ENCODE measurements at places on chromosomes 7 and 10.

- no peak for DNase-seq
These were observed 553.4 kb upstream of the POM121L12 start for GRCh38 chr7:52482076-52482475.

- no peak for DNase-seq
These were observed 176.8 kb upstream of the RHOBTB1 start for GRCh38 chr10:61120805-61121204.

- no peak for DNase-seq
These were observed 9.4 kb downstream of the PRSS58 start for GRCh38 chr7:142248166-142249160.

GRCh38 chr10:782751-783648 lies 93.5 kb upstream of the DIP2C start:
- DNase-seq = no peak

GRCh38 chr7:155282671-155283070 lies 15.0 kb upstream of the INSIG1 start:
- no peak for DNase-seq

DNA sequence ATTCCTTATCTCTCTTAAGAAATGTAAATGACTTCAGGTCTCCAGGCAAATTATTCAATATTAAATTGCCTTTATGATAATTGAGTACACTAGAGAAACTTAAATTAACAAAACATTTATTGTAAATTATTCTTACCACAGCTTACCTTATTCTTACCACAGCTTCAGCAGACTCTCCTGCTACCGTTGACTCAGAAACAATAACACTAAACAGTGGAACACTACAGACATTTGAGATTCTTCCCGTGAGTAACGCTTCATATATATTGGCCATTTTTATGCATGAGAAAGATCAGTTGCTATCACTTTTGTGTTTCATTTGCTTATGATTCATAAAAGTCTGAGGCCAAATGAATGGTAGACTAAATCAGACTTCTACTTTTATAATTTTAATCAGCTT lies 28.7 kb downstream of the TMEM243 start:
- no peak for DNase-seq

GRCh38 chr10:91462423-91462822 lies 52.3 kb downstream of the HECTD2 start:
- no peak for DNase-seq

DNA sequence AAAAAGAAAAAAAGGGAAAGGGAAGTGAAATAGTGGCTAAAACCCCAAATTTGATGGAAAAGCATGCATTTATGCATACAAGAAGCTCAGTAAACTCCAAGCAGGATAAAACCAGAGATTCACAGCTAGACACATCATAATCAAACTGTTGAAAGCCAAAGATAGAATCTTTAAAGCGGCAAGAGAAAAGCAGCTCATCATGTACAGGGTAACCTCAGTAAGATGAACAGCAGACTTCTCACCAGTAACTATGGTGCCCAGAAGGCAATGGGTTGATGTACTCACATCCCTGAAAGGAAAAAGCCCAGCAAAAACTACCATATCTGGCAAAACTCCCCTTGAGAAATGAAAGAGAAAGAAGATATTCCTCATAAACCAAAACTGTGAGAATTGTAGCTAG lies 60.4 kb downstream of the TPST1 start:
- peak; percentile 71 for DNase-seq

GRCh38 chr7:129110258-129110981 lies 34.1 kb upstream of the TSPAN33 start:
- no peak for DNase-seq

DNA sequence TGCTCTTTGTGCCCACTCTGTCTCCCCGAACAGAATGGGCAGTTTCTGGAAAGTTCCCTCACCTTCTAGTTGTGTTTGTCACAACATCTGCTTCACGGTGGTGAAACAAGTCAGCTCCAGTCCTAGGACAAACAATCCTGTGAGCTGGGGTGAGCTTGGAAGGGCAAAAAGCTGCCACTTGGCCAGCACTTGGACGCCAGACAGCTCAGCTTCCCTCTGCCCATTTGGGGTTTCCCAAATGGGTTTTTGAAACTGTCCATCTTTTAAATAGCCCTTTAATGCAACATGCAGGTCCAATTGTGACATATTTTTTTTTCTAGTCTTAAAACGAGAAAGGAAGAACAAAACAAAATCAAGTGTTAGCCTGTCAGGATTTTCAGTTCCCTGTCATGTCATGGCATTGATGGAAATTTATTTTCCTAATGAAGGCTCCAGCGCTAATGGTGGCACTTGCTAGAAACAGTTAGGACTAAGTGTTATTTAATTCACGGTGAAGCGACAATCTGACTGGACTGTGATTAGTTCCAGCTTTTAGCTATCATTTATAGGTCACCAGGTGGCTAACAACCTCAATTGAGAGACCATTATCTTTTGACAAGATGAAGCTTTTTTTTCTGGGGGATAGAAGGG lies 181.7 kb downstream of the MYOF start:
- no peak for DNase-seq

GRCh38 chr10:18473424-18474117 lies 177.8 kb downstream of the NSUN6 start:
- no peak for DNase-seq

- peak; percentile 55 for DNase-seq
These were observed 729 bp downstream of the DNAJB6 start for GRCh38 chr7:157337316-157338149.

DNA sequence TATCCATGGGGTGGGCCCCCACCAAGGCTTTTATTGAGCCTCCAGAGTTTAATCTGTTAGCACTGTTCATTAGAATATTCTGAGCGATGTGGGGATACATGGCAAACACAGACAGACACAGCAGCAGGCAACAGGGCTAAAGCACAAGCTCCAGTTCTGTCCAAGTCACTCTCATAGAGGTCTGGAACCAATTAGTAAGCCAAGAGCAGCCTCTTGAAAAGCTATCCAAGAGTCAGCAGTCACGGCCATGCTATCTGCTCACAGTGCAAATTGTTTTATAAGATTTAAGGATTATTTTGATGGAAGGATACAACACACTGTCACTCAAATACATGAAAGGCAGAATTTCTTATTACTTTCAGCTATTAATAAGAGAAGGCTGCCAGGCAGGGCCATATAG lies 86.4 kb upstream of the DGKB start:
- no peak for DNase-seq

Measured in Kasumi-1 (cell line).